Type B pancreatic cell (in vitro differentiated cells): ENCODE measurements at places on chromosomes 1 and 21.

GRCh38 chr1:58006421-58007046 lies 540.0 kb downstream of the OMA1 start:
- DNase-seq: no peak

- DNase-seq: no peak
Measured at GRCh38 chr1:162541619-162542141, 19.8 kb upstream of the UAP1 start.

GRCh38 chr1:114080511-114081436 lies 72.9 kb downstream of the SYT6 start:
- no peak for DNase-seq

- DNase-seq: no peak
Measured at GRCh38 chr1:196517193-196517592, 91.0 kb downstream of the KCNT2 start.

DNA sequence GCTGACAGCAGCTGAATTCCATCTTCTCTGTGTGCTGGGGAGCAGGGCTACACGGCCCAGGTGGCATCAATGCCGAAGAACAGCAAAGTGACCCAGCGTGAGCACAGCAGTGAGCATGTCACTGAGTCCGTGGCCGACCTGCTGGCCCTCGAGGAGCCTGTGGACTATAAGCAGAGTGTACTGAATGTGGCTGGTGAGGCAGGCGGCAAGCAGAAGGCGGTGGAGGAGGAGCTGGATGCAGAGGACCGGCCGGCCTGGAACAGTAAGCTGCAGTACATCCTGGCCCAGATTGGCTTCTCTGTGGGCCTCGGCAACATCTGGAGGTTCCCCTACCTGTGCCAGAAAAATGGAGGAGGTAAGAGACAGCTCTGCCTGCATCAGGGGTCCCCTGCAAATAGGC lies 16.6 kb downstream of the SLC6A17 start:
- no peak for DNase-seq

DNA sequence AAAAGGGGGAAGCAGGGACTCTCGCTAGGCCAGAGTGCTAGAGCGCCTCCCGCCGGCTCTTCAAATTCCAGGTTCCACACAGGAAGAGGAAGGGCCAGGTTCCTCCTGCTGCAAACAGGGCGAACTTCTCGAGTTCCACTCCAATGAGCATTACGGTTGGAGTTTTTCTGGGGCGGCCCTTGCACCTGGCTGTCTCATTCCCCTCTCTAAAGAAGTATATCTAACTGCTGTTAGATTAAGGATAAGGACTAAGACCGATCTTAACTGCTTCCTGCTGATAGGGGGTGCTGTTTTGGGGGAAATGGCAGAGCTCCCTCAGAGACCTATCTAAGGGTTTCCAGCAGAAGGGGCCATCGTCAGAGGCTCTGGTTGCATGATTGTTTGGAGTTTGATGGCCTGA lies 138.0 kb downstream of the RABGAP1L start:
- no peak for DNase-seq

- no peak for DNase-seq
Measured at GRCh38 chr1:148362626-148363438, 120.3 kb downstream of the PPIAL4G start.

GRCh38 chr1:91884459-91885212 lies 1.3 kb downstream of the TGFBR3 start:
- DNase-seq: no peak
